ENCODE measurements at places on chromosomes 7 and 10.
A peak's percentile ranks its signal among the peaks of the same experiment; 100 is the strongest.

DNA sequence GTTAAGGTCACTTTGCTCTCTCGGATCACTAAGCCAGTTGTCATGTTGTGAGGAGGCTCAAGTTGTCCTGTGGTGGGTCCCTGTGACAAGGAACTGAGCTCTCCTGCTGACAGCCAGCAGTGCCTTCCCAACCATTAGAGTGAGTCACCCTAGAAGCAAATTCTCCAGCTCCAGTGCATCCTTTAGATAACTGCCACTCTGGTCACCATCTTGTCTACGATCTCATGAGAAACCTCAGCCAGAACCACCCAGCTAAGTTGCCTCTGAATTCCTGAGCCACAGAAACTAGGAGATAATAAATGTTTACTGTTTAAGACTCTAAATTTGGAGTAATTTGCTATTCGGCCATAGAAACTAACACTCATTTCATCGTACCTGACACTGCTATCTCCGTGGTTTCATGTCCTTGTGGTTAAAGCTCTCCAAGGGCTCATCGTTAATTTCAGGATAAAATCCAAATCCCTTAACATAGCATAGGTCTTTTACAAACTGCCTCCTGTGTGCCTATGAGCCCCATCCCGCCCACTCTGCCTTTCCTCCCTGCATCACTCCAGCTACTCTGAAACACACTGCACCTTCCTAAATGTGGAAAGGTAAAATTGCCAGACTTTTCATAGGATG lies 56.5 kb upstream of the WIPF3 start:
- DNase-seq = no peak

DNA sequence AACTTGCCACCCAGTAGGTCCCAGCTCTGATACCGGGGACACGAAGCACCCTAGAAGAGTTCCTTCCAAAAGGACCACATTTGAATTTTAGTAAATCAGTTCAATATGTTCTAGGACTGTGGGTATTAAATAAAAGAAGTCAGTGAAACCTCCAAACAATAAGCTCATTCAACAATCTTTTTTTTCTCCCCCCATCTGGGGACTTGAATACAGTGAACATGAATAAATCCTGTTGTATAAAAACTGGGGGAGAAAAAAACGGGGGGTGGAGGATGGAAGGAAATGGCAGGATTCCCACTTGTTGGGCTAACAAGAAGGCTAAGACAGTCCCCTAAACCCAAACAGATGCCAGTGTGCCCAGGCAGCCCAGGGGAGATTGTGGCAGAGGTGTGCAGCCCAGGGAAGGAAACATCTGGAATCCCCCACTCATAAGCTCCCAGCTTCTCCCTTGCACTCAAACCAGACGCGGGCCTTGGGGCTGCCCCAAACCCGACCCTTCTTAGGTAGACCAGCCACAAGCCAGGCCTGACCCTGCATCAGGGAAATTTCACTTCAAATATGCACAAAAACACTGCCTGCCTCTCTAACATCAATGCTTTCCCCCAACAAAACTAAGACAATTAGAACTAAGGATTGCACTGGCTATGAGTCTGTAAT lies 8.8 kb downstream of the AFAP1L2 start:
- DNase-seq = no peak

DNA sequence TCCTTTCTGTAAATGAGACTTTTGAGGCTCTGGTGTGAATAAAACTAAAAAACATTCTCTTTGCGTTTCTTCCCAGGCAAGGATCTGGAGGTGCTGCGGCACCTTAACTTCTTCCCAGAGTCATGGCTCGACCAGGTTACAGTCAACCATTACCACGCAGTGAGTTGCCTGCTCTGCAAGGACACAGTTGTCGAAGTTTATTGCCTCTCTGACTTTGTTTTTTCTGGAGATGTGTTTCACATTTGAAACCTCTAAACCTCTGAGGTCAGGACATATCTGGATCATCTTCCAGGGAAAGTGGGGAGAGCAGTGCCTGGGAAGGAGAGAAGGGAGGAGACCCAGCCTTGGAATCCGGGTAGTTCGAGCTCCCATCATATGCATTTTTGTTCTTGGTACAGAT lies 43.4 kb upstream of the PLEKHA1 start:
- no peak for DNase-seq

DNA sequence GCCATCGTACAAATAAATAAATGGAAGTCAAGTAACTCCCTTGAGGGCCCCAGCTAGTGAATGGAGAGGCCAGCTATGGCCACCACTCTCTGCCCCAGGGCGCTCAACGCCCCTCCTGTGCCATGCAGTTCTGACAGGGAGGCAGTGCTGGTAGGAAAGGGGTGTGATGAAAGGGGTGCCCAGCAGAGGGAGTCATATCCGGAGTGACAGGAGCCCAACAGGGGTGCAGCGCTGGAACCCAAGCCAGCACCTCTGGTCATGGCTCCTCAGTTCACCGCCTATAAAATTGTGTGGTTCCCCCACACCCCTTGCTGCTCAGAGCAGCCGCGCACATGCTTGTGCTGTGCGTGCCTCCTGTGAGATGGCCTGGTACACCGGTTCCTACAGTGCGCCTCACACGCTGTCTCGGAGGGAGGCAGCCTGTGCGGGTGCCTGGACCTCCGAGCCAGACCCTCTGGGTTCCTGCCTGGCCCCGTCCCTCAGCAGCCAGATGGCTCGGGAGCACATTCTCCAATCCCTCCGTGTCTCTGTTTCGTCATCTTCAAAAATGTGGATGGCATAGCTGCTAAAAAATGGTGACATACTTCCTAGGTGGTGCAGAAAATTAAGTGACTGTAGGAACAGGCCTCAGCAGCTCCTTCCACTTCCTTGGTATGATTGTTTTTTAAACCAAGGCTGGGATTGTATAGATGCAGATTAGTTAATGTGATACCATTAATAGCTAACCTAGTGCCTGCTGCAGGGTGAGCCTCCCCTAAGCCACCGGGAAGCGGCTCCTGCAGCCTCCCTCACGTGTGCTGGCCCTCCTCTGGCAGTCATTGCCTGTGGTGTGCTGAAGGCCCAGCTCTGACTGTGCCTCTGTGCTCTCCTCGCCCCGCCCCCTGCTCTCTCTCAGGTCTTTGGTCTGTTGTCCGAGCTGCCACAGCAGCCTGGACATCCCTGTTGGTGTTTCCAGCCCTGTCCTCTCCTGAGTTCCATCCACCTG lies 125.8 kb downstream of the EGFR start:
- DNase-seq = peak; percentile 16

- DNase-seq = no peak
These were observed 315.3 kb downstream of the SDK1 start for GRCh38 chr7:3616306-3616705.

GRCh38 chr10:5576780-5577624 lies 52.2 kb downstream of the CALML3 start:
- no peak for DNase-seq

DNA sequence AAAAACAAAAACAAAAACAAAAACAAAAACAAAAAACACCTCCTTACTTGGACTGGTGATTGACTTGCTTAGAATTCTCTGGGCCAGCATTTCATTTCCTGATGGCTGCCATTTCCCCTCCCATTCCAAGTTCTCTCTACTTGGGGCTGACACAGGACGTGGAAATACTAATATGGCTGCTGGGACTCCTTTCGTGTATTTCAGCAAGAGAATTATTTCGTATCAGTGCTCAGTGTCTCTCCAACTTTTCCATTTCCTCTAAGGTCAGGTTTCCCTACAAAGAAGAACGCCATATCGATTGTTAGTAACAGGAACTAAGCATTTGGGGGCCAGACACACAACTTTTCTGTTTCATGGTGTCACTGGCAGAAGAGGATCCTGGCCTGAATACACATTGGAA lies 22.5 kb upstream of the VAX1 start:
- DNase-seq = no peak

GRCh38 chr7:95632609-95633008 lies 36.3 kb upstream of the PDK4 start:
- DNase-seq = no peak

Measured in HEK293T (cell line).